CD4-positive, alpha-beta T cell treated with Interleukin-2 at 100 ng/mL for 4 hours (primary cell): ENCODE measurements at places on chromosomes 12 and 14.

DNA sequence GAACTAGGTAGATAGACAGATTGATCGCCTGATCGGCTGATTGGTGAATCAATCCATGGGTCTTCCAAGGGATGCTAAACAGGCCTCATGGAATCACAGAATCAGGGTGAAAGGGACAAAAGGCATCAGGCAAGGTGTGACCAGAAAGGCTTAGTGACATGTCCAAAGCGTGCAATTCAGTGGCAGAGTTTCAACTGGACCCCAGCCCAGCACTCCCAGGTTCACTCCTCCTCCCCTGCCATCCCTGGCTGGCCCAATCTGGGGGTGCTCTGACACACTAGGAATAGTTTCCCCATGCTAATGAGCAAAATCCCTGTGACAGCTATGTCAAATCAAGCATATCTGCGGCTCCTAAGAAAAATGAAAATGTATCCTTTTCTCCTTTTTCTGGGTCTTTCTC lies 50.4 kb downstream of the NINJ2 start:
- DNase-seq, result no peak

- no peak for DNase-seq
Measured at GRCh38 chr12:118035190-118036041, 18.9 kb downstream of the RFC5 start.

DNA sequence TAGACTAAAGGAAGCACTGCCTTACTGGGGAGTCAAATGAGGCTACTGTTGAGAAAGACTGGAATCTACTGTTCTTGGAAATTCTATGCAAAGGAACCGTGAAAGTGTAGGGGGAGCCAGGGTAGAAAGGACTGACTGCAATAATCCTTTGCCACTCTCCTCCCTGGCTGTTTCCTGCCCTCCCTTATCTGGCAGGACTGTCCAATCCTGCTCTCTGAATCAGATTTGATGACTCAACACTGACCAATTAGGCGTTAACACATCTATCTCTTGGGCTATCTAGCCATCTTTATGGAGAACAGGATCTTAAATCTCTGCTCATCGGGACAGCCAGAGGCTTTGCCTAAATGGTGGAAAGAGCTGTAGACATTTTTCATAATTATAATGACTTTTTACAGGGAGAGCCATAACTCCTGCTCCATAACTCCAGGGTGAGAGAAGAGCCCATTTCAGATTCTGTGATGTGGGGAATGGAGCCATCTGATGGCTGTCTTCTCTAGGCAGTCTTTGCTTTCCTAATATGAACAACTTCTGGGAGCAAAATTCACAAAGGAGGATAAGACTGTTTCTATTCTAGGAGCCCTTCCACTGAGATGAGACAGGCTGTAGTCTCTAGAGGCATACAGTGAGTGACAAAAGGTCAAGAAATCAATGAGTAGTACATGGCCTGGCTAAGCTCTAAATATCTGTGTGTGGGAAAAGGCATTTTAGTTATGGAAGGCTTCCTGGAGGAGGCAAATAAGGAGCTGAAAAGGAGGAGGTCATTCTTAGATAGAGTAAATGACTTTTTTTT lies 68.9 kb upstream of the CISTR start:
- DNase-seq, result no peak

GRCh38 chr12:119157528-119157927 lies 21.2 kb upstream of the HSPB8 start:
- no peak for DNase-seq

DNA sequence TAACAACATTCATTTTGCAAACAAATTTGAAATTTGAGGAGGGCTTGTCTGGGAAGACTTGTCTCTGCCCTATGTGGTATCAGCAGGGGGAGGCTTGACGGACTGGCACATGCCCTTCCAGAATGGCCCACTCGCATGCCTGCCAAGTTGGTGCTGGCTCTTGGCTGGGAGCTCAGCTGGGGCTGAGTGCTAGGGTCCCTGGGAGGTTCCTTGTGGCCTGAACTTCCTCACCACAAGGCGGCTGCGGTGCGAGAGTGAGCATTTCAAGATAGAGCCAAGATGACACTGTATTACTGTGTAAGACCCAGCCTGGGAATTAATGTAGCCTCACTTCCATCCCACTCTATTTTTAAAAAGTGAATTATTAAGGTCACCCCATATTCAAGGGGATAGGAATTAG lies 271.6 kb upstream of the PLEKHG7 start:
- peak; percentile 11 for DNase-seq

DNA sequence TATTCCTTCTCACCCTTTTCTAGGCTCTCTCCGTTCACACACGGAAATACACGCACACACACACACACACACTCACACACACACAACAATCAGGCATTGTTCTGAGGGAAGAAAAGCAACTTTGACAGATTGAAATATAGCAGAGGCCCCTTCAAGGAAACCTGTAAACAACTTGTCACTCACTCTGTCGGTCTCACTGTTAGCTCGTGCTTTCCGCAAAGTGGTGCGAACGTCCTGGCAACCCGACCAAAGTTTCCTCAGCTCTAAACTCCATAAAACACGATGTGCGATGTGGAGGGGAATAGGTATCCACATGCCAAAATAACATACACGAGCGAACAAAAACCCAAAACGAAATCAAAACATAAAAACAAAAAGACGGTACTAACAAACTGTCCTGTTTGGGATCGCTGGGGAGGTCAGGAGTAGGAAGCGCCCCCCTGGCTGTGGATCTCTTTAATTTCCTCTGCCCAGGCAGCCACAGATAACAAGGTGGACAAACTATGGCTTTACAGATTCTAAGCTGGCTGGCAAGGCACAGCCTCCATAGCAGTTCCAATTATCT lies 822 bp upstream of the SOX5 start:
- no peak for DNase-seq

DNA sequence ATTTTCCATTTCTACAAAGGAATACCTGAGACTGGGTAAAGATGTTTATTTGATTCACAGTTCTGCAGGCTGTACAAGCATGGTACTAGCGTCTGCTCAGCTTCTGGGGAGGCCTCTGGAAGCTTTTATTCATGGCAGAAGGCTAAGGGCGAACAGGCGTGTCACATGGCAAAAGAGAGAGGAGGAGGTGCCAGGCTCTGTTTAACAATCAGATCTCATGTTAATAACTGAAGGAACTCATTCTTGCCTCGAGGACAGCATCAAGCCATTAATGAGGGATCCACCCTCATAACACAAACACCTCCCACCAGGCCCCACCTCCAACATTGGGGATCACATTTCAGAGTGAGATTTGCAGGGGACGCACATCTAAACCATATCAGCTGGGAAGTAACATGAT lies 36.0 kb downstream of the PRB3 start:
- no peak for DNase-seq

DNA sequence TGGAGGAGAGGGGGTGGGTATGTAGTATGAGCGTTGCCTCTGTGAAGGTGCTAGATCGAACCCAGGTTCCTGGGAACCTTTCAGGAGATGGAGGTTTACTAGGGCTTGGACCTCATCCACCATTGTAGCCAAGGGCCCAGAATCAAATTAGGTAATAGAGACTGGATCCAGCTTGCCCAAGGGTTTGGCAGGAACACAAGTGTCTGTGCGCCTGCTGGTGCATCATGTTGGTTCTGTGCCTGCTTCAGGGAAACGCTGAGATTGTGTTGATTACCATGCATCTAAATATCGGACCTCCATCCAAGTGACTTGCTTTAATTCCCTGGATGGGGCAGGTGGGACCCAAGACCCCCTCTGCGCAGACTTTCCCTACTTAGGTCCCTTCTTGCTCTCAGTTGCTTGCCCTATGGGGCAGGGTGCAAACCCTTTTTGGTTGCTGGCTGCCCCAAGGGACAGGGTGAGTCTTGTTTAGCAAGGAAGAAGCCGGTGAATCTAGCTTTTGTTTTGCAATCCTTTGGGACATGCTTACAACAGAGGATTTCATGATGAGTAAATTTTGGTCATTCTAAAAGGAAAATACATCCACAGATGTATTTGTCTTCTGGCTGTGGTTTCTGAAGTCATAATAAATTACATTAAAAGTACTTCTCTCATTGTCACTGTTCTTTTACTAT lies 189.8 kb upstream of the PRICKLE1 start:
- no peak for DNase-seq

DNA sequence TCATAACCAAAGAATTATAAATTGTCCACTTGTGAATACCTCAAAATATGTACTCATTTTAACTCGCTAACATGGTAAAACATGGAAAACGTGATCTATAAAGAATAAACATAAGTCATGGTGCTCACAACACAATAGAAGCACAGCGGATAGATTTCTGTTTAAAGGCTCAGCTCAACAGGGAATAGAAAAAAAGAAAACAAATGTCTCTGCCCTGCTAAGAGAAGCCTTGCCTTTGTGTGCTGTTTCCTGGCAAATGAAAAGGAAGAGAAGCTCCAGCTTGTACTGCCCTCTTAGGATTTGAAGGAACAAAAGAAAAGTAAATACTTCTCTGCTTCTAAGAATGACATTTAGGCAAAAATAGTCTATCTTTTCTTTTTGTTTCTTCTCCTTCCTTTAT lies 121.0 kb upstream of the KRR1 start:
- no peak for DNase-seq

GRCh38 chr14:60482743-60483142 lies 3.1 kb downstream of the C14orf39 start:
- no peak for DNase-seq

DNA sequence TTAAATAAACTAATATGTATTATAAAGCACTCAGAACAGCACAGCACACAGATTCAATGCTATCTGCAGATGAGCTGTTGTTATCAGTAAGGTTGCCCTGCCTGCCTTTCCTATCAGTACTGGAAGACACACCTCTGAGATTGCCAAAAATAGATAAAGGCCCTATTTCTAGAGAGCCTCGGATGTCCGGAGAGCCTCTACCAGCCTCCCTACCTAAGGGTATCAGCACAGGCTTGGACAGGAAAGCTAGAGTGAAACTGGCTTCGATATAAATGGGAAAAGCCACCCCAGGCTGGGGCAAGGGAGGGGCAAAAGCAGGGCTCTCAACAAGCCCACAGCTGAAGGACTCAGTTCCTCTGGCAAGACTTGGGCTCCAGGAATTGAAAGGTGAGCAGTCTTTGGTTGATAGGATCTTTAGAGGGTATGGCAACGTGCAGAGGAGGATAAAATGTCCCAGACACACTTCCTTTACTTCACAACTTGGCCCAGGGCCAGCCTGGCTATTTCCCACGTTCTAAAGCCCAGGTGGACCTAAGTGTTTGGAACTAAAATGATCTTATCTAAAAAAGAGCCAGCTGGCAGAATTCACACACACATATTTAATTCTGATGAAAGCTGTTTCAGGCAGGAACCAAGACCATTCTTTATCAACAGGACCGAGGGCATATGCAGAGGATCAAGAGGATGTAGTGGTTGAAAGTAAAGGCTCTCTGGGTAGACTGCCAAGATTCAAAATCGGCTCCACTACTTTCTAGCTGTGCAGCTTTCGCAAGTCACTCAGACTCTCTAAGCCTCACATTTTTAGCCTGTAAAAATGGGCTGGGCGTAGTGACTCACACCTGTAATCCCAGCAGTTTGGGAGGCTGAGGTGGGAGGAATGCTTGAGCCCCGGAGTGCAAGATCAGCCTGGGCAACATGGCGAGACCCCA lies 37.8 kb upstream of the ITPR2 start:
- DNase-seq, result no peak

- DNase-seq, result no peak
Measured at GRCh38 chr12:79367032-79367589, 323.7 kb downstream of the PAWR start.

DNA sequence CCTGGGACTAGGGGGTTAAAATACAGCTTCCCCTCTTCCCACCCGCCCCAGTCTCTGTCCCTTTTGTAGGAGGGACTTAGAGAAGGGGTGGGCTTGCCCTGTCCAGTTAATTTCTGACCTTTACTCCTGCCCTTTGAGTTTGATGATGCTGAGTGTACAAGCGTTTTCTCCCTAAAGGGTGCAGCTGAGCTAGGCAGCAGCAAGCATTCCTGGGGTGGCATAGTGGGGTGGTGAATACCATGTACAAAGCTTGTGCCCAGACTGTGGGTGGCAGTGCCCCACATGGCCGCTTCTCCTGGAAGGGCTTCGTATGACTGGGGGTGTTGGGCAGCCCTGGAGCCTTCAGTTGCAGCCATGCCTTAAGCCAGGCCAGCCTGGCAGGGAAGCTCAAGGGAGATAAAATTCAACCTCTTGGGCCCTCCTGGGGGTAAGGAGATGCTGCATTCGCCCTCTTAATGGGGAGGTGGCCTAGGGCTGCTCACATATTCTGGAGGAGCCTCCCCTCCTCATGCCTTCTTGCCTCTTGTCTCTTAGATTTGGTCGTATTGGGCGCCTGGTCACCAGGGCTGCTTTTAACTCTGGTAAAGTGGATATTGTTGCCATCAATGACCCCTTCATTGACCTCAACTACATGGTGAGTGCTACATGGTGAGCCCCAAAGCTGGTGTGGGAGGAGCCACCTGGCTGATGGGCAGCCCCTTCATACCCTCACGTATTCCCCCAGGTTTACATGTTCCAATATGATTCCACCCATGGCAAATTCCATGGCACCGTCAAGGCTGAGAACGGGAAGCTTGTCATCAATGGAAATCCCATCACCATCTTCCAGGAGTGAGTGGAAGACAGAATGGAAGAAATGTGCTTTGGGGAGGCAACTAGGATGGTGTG lies 1.9 kb downstream of the GAPDH start:
- DNase-seq, result no peak

DNA sequence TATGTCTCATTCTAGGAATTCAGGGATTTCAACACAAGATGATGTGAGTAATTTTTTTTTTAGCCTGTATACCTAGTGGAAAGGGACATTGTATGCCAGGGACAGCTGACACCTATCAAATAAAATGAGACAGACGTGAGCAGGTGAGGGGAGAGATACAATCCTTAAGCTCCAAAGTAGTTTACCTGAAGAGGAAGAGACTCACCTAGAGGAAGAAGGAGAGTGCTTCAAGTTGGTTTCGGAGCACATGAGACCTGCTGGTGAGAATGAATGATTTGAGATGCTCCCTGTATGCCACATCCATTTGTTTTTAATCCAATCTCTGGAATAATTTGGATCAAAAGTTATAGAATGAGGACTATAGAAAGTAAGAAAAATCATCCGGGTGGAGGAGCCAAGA lies 915.4 kb upstream of the FBXO33 start:
- DNase-seq, result no peak

GRCh38 chr12:132544080-132544397 lies 54.1 kb downstream of the FBRSL1 start:
- no peak for DNase-seq

DNA sequence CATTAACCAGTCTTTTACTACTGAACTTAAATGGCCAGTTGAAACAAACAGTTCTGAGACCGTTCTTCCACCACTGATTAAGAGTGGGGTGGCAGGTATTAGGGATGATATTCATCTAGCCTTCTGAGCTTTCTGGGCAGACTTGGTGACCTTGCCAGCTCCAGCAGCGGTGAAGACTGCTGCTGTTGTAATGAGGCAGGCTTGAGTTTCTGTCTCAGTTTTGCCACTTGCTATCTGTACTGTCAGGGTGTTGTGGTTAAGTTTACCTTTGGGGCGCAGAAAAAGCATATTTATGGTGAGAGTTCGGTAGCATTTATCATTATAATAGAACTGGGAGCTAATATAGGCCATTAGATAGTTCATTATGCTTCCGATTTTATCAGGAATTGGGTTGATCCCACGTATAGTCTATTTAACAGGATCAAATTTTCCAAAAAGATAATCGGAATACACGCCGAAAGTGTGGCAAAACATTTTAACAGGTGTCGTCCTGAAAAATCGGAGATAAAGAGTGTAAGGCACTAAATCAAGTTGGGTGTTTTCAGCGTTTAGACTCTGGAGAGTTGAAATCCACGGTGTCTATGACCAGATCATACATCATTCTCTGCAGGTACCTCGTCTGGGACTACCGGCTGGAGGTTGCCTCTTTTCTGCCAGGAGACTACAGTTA lies 688 bp upstream of the NECAP1 start:
- DNase-seq, result peak; percentile 35
